ENCODE measurements at places on chromosomes 2 and 18. TPM values are rescaled to one million over a fixed set of nuclear protein-coding genes. Genes with fewer than 3 reads are reported as not detected.

LBX2 gene
- 0.63 TPM for total RNA-seq

RUFY4 gene
- total RNA-seq: 0.31 TPM

DNA sequence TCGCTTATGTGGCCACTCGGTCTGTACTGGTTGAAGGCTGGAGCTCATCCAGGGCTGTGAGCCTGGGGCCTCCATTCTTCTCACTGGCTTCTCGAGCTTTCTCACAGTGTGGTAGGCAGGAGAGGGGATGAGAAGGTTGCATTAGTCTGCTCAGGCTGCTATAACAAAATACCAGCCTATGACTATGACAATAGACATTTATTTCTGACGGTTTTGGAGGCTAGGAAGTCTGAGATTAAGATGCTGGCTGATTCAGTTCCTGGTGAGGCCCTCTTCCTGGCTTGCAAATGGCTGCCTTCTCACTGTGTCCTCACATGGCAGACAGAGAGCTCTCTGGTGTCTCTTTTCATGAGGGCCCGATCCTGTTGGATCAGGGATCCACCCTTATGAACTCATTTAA is 6.2 kb upstream of the STK25 start:
- no peak overlapping the region for H3K27ac ChIP-seq
- peaks cover under 1% of the 10 kb centered on the region for H3K4me1 ChIP-seq
- no peaks in the 10 kb centered on the region for H3K36me3 ChIP-seq
- no peaks in the 10 kb centered on the region for H3K27me3 ChIP-seq
- H3K4me3 ChIP-seq: no peak overlapping the region
- no peak for DNase-seq

GRCh38 chr2:85854166-85854509 is 34.7 kb downstream of the ST3GAL5 start:
- no peak overlapping the region for H3K27ac ChIP-seq
- DNase-seq: no peak
- H3K36me3 ChIP-seq: peaks cover 12% of the 10 kb centered on the region
- no peaks in the 10 kb centered on the region for H3K27me3 ChIP-seq
- H3K4me3 ChIP-seq: no peak overlapping the region

DNA sequence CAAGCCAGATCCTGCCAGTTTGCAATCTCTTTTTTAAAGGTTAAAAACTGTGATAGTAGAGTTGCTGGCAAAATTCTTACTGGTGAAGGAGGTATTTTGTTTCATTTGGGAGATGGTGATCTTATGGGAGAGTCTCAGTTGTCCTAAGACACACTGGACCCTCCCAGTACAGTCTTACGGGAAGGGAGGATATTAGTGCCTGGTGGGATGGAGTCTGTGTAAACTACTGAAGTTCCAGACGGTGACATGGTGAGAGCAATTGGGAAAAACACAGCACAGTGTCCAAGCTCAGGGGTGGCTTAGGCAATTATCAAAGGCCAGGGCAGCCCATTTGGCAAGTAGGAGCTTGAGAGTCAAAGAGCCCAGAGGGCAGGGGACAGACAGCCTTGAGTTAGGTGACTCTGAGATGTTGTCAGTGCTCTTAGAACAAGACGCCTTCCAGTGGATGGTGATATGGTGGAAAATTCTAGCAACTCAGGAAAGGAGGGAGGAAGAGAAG is 143.7 kb upstream of the CCDC68 start:
- no peaks in the 10 kb centered on the region for H3K27me3 ChIP-seq
- no peak overlapping the region for H3K4me3 ChIP-seq
- DNase-seq: no peak
- no peak overlapping the region for H3K27ac ChIP-seq

- no peaks in the 10 kb centered on the region for H3K36me3 ChIP-seq
- no peak overlapping the region for H3K27ac ChIP-seq
- H3K4me3 ChIP-seq: no peak overlapping the region
- no peak for DNase-seq
- no peaks in the 10 kb centered on the region for H3K27me3 ChIP-seq
Observed at GRCh38 chr2:100643906-100644501, 81.2 kb downstream of the PDCL3 start.

UGGT1 gene
- total RNA-seq: 57.7 TPM

UBR3 gene
- 35.9 TPM for total RNA-seq

- H3K27me3 ChIP-seq: no peaks in the 10 kb centered on the region
- no peak overlapping the region for H3K4me3 ChIP-seq
- H3K27ac ChIP-seq: peak overlapping the region; percentile 69
- H3K4me1 ChIP-seq: no peaks in the 10 kb centered on the region
Observed at GRCh38 chr2:29117636-29118303, 2.6 kb downstream of the CLIP4 start.

IL1B gene
- 19.9 TPM for total RNA-seq

GRCh38 chr2:189150033-189150432 is 29.5 kb downstream of the COL5A2 start:
- H3K36me3 ChIP-seq: no peaks in the 10 kb centered on the region
- DNase-seq: peak; percentile 38
- H3K4me3 ChIP-seq: no peak overlapping the region
- H3K4me1 ChIP-seq: no peaks in the 10 kb centered on the region
- no peak overlapping the region for H3K27ac ChIP-seq

DNA sequence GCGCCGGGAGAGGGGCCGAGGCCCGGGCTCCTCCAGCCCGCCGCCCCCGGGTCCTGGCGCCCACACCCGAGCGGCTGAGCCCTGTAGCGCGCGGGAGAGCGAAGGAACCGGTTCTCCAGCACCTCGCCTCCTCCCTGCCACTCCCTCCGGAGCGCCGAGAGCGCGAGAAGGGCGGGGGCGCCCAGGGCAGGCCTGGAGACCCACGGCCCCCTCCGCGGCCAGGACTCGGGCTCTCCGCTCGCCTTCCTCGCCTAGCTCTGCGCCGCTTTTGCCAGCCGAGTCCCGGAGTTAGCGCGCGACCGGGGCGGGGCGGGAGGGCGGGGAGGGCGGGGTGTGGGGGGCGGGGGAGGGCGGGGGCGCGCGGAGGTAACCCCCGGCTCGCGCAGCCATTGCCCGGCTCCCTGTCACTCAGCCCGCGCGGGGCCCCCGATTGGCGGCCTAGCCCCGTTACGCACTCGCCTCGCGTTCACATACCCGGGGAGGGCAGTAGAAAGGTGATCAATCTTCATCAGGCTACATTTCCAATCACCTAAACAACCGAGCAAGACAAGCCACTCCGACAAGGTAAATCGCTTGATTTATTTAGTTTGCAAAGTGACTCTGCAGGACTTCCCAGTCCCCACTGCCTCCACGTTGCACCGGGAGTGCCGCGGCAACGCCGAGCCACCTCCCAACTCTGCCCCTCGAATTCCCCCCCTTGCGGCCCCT is at the start of gene OTX1:
Gene OTX1, plus strand, starts transcription at position 497 of the 708 bp plus-strand sequence. CDS start 2,161 bp downstream, outside the sequence.
- H3K4me3 ChIP-seq: peak within 1 kb of the TSS; percentile 45
- H3K36me3 ChIP-seq: peaks cover 1% of the 10 kb centered on the region
- H3K27me3 ChIP-seq: peaks cover 94% of the 10 kb centered on the region
- no peak within 1 kb of the TSS for H3K27ac ChIP-seq
- peak; percentile 68 for DNase-seq

GRCh38 chr2:68789603-68790002 is 55.0 kb downstream of the ARHGAP25 start:
- H3K27ac ChIP-seq: no peak overlapping the region
- H3K27me3 ChIP-seq: no peaks in the 10 kb centered on the region
- H3K36me3 ChIP-seq: peaks cover 2% of the 10 kb centered on the region
- H3K4me3 ChIP-seq: no peak overlapping the region

DNA sequence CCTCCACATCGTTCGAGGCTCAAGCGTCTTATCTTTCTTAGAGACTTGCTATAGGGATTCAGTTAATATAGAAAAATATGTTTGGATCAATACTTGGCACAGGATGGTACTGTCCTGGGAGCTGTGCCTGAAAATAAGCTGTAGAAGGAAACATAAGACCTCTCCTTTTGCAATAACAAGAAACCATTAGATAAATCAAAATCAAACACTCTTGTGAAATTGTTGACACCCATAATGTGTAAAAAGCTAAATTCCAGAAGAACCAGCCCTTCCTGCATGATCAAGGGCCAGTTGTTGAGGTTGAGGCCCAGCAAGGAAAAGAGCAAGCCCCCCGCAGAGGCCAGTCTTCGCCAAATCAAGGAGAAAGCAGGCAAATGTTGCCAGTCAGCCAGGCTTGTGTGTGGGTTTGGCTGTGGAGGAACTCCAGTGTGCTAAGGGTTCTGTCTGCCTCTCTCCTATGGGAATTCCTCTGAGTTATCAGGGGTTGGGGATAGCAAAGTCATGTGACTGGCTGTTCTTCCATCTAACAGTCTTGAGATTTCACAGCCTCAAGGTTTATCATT is 185.7 kb downstream of the ACKR3 start:
- no peaks in the 10 kb centered on the region for H3K4me1 ChIP-seq
- no peak for DNase-seq
- H3K27ac ChIP-seq: no peak overlapping the region
- no peak overlapping the region for H3K4me3 ChIP-seq

DNA sequence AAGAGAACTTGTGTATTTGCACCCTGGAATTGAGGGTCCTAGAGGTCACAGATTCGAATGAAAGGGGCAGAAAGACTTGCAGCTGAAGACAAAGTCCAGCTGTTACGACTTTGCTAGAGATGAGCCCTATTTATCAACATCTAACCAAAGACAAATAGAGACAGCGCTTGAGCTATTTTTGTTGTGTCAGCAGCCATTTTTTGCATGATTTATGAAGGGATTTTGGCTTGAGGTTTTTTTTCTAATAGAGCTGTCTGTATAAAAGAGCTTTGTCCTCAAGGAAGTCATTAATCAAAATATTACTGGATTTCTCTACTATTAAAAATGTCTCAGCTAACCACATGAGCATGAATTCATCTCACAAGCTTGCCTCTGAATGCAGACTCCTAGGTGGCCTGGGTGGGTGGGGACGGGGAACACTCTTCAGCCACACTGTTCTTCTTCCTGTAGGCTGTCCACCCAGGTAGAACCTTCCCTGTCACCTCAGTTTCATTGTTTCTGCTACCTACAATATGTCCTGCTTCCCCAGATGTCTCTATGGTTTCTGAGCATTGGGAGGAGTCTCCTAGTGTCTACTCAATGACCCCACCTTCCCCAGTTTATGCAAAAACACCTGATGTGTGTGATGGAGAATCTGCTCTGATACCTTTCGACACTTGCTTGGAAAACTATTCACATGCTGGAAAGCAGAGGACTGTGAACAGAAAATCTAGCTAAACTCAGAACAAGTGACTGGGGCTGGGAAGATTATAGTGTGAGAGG is 7.2 kb upstream of the CD226 start:
- no peaks in the 10 kb centered on the region for H3K4me1 ChIP-seq
- H3K4me3 ChIP-seq: no peak overlapping the region
- no peaks in the 10 kb centered on the region for H3K27me3 ChIP-seq
- H3K36me3 ChIP-seq: no peaks in the 10 kb centered on the region

GRCh38 chr2:64214281-64215115 is 70.3 kb upstream of the PELI1 start:
- H3K4me3 ChIP-seq: no peak overlapping the region
- H3K27me3 ChIP-seq: no peaks in the 10 kb centered on the region
- peak overlapping the region; percentile 46 for H3K27ac ChIP-seq
- no peak for DNase-seq
- no peaks in the 10 kb centered on the region for H3K4me1 ChIP-seq
- H3K36me3 ChIP-seq: no peaks in the 10 kb centered on the region

CAVIN2 gene
- 141 TPM for total RNA-seq

- H3K4me3 ChIP-seq: no peak overlapping the region
- no peaks in the 10 kb centered on the region for H3K4me1 ChIP-seq
- no peaks in the 10 kb centered on the region for H3K36me3 ChIP-seq
Observed at GRCh38 chr18:70377317-70377799, 88.5 kb downstream of the SOCS6 start.

ZNF521 gene
- 48.8 TPM for total RNA-seq

DNA sequence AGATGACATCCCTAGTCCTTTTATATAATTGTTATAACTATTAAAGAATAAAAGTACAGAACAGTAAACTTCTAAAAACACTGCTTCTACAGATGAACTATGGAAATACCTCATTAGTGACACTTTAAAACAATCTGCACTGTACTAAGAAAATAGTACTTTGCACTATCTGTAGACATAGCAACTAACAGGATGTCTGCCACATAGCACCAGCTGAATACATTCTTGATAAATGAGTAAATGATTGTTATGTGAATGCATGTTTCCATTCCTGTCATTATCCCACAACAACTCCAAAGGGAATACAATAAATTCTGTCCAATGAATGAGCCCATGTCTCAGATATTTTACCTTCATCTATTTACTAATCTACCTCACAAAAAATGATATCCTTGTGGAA is 115.3 kb upstream of the SLC35G4 start:
- H3K4me1 ChIP-seq: no peaks in the 10 kb centered on the region
- no peak overlapping the region for H3K27ac ChIP-seq
- H3K27me3 ChIP-seq: no peaks in the 10 kb centered on the region
- no peaks in the 10 kb centered on the region for H3K36me3 ChIP-seq
- H3K4me3 ChIP-seq: no peak overlapping the region
- DNase-seq: no peak

SNORC gene
- 2.1 TPM for total RNA-seq

UGT1A7 gene
- not detected for total RNA-seq

ADCY3 gene
- total RNA-seq: 44.5 TPM

DNA sequence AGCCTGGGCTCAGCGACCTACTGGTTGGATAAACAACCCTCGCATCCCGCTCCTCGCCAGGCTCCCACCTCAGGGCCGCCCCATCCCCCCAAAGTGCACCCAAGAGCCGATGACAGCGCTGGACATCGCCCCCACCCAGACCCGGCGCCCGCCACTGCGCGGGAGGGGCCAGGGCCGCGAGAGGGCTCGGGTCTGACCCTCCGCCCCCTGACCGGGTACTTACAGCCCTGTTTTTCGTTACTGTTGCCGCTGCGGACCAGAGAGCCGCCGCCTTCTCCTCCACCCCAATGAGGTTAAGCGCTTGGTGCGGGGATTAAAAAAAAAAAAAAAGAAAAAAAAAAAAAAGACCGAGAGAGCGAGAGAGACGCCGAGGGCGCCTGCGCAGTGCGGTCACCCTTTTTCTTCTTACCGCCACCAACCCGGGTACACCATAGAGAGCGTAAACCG is at the start of gene CLASP1:
Gene CLASP1, minus strand, starts transcription at position 314 of the 447 bp plus-strand sequence. CDS start 43,567 bp downstream, outside the sequence.
- H3K4me1 ChIP-seq: peaks cover 6% of the 10 kb centered on the region
- DNase-seq: no peak
- H3K27me3 ChIP-seq: no peaks in the 10 kb centered on the region
- H3K4me3 ChIP-seq: peak within 1 kb of the TSS; percentile 83
- peaks cover 2% of the 10 kb centered on the region for H3K36me3 ChIP-seq

DNA sequence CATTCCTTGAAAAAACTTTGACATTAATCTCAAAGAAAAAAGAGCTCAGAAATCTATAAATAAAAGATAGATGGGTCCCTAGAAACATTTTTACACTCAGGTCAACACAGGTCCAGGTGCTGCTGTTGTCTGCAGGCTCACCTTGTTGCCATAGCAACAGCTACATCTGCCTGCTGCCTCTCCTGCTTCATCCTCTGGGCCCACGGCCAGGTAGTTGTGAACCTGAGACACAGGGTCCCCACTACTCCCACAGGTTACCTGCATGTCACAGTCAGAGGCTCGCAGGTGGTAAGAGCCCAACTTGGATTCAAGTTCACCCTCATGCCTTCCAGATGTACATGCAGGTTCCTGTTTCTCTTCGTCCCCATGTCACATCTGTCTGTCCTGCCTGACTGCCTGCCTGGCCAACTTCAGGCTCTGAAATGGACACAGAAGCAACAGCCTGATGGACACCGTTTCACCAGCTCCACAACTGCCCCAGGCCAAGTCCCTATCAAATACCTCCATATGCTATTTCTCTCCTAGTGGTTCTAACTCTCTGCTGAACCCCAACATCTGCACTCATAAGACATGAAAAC is 88.3 kb upstream of the SALL3 start:
- no peaks in the 10 kb centered on the region for H3K27me3 ChIP-seq
- DNase-seq: no peak

GRCh38 chr2:97646977-97647376 is 1.1 kb downstream of the COX5B start:
- no peaks in the 10 kb centered on the region for H3K27me3 ChIP-seq
- no peak overlapping the region for H3K4me3 ChIP-seq

All from lung (tissue), 17 donors.